NCI-H1105 treated with DMSO at 0.1 percent for 48 hours (cell line): ENCODE measurements at places on chromosomes 12 and 14.

- no peak for DNase-seq
Measured at GRCh38 chr14:41872931-41873685, 266.4 kb downstream of the LRFN5 start.

GRCh38 chr14:53193193-53193592, 40.1 kb upstream of the DDHD1 start:
- no peak for DNase-seq

GRCh38 chr12:55631733-55632132, 5.0 kb upstream of the OR10P1 start:
- DNase-seq, result no peak

GRCh38 chr12:69024907-69025306, 91.9 kb upstream of the CPM start:
- no peak for DNase-seq

DNA sequence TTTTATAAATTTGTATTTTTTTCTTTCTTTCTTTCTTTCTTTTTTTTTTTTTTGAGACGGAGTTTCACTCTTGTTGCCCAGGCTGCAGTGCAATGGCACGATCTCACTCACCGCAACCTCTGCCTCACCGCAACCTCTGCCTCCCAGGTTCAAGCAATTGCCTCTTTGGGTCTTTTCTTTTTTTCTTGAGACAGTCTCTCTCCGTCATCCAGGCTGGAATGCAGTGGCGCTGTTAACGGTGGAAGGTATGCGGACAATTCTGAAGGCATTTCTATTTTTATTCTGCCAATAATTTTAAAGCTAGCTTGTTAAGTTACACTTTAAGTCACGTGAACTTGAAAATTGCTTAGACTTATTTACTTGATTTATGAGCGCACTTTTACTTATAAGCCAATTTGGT, 8.8 kb upstream of the PHC1 start:
- no peak for DNase-seq

DNA sequence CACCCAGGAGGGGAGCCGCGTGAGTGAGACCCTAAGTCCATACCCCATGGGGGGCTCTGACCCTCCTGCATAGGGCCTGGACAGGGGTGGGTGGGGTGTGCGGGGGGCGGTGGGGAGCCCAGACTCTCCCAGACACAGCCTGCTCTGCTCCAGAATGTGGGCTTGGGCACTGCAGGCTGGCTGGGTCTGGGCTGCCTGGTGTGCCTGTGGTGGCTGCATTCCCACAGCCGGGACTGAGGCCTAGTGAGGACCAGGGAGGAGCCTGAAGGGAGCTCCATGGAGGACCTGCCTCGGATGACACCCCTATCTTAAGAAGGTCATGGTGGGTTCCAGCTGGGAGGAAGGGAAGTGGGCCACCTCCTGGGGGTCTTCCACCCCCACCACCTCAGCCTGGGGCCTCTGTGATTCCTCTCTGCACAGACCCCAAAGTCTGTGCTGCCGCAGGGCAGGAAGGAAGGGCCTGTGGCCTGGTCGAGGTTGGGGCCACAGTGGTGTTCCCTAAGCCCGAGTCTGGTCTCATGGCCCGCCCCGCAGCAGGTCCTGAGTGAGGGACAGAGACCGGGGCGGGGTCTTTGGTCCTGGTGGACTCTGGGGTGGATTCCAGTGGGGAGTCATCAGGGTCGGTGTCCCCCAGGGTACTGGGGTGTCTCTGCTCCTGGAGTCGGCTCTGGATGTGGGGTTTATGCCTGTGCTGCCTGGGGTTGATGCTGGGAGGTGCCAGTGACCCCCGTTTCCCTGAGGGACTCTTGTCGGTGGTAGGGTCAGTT, 392.3 kb downstream of the TMEM121 start:
- no peak for DNase-seq

DNA sequence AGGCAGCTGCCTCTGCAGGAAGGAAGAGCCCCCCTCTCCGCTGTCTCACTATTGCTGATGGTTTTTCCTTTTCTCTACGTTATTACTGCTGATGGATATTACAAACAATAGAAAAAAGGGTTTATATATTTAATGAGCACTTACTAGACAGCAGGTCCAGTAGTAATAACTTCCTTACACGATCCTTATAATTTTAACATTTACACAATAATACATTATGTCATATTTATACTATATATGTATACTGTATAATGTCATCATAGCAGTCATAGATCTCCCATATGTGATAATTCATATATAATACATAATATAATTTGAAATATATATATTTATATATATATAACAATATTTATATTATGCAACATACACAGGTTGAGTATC, 92.4 kb downstream of the KSR2 start:
- DNase-seq, result no peak

- DNase-seq, result no peak
Measured at GRCh38 chr12:71710276-71711125, 24.6 kb downstream of the TMEM19 start.

GRCh38 chr12:80655751-80656150, 51.7 kb upstream of the MYF6 start:
- DNase-seq, result no peak

- DNase-seq, result no peak
Measured at GRCh38 chr14:30355431-30355913, 203.5 kb upstream of the G2E3 start.

- DNase-seq, result peak; percentile 42
Measured at GRCh38 chr12:69639400-69640016, 28.8 kb upstream of the LRRC10 start.

- DNase-seq, result no peak
Measured at GRCh38 chr14:65101631-65102440, 481 bp downstream of the MAX start.

DNA sequence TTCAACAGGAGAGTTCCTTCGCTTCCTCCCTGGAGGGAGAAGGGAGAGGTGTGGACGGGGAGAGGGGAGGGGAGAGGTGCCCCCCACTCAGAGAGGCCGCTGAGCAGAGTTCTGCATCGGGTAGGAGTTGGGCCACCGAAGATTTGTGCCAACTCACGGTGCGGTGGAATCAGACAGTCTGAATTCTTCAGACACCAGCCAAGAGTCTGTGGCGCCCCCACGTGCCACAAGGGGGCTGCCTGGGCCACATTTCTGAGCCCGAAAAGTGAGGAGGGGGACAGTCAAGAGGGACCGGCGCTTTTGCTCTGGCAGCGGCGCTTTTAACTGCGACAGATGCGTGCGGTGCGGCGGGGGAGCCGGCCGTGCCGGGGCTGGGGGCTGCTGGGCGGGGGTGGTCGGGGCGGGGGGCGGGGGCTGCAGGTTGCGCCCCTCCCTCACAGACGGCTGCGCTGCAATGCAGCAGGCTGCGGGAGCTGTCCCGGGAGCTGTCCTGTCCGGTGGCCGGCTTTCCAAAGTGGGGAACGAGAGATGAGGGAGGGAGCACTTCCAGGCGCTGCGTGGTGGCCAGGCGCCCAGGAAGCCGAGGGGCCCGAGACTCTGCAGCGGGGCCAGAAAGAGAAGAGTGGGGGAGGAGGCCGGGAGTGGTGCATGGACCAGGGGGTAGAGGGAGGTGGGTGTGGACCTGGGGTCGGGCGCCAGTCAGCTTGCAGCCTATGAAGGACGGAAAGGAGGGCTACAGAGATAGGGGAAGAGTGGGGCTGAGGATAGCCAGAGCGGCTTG, 975 bp upstream of the RTL1 start:
- no peak for DNase-seq

GRCh38 chr12:12095021-12095420, 24.3 kb downstream of the BCL2L14 start:
- DNase-seq, result no peak

DNA sequence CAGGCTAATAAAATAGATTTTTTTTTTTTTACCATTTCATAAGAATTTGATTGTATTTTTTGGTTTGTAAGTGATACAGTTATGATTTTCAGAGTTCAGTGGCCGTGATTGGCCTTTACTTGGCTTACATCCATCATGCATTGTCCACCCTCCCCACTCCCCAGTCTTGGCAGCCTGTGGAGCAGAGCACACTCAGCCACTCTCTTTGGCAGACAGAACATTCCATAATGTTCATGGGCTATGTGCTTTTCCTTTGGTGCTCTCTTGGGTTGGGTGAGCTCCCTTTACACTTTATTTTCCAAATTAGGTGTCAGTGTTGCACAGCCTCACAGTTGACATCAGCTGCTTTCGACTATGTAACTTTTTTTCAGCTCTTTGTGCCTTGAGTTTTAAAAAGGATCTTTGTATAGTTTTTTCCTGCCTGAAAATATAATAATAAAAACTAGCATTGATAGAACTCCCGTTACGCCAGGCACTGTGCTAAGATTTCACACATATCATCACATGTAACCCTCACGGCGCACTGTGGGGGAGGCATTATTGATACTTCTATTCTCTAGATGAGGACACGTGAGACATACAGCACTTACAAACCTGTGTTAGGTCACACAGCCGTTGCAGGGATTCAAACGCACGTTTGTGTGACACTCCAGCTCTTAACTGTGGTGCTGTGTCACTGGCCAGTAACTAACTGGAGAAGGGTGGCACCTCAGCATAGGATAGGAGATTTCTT, 21.5 kb downstream of the SUDS3 start:
- no peak for DNase-seq

- DNase-seq, result no peak
Measured at GRCh38 chr12:42756841-42757623, 167.5 kb upstream of the PRICKLE1 start.

GRCh38 chr12:99772274-99772673, 124.7 kb downstream of the GARIN6 start:
- DNase-seq, result no peak

DNA sequence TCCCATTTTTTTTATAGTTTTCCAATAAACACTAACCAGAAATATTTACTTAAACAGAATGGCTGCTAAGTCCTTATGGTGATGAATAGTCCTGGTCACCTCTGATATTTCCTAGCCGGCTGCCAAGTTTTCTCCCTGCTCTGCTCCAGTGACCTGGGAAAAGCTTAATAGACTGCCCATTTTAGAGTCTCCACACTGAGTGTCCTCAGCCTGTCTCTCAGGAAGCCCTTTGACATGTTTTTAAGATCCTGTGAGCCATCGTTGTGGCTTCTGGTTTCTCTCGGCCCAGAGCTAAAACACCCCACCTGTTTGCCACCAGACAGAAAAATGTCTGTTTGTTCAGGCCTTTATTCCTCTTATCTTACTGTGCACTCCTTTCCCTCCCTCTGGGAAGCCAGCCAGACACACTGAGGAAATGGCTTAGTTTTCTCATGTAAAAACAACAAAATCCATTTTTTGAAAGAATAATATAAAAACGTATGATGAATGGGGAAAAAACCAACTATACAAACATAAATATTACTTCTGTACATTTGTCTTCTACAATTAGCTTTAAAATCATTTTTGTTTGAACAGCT, 25.4 kb upstream of the ALDH2 start:
- DNase-seq, result peak; percentile 11

- DNase-seq, result no peak
Measured at GRCh38 chr12:80183939-80184338, 84.6 kb downstream of the OTOGL start.

- no peak for DNase-seq
Measured at GRCh38 chr12:103560604-103561101, 26.4 kb upstream of the STAB2 start.

DNA sequence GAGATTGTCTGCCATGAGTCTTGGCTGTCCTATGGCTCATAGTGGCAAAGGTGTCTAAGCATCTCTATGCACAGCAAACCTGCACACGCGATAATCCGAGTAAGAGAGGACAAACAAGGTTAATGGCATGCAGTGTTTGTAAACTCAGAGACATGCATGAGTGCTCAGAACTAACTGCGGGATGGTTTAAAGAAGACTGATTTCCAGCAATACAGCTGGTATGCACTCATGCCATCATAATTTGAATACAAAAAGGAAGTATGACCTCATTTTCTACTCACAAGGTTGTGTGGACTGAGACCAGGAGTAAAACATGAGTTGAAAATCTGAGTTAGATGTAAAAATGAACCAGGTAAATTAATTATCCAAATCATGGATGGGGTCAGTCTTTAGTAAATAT, 16.6 kb upstream of the TCP11L2 start:
- DNase-seq, result no peak

GRCh38 chr12:109109746-109110350, 6.5 kb upstream of the ACACB start:
- DNase-seq, result peak; percentile 4

GRCh38 chr14:28629328-28630004, 137.1 kb upstream of the FOXG1 start:
- DNase-seq, result no peak

GRCh38 chr14:52033101-52033642, 35.7 kb downstream of the NID2 start:
- DNase-seq, result no peak

GRCh38 chr12:41120211-41120610, 67.9 kb upstream of the PDZRN4 start:
- DNase-seq, result peak; percentile 90

DNA sequence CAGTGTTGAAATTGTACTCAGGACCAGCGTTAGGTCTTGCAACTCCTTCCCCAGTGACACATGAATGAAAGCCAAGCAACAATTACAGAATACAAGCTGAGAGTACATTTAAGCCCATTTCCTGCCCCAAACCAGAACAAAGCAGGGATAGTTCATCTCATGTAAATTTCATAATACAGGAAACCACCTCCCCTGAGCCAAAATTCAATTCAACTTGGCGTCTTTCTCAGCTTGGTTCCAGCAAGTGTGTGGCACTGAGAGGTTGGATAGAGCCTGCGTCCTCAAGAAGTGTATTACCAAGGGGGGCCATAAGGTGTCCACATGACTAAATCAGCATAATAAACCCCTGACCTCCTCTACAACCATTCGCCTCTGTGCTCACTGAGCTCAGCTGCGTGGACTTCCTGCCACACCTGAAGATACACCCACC, 278.9 kb upstream of the CRY1 start:
- DNase-seq, result no peak

- DNase-seq, result no peak
Measured at GRCh38 chr12:93782853-93783252, 105.7 kb downstream of the CRADD start.

DNA sequence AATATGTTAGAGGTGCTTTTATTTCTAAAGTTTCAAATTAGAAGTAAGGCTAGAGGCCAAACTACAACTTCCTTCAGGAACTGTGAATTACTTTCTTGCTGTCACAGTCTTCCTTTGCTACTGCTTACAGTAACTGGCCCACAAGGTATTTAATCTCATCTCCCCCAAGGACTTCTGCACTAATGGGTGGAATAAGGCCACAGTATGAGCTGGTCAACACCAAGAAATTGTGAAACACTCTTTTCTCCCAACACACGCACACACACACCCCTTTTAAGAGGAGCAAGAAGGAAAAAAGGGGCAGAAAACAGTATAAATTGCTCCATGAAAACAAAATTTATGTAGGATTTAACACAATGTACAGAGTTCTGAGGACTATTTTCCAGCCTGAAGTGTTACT, 45.6 kb downstream of the SCAF11 start:
- no peak for DNase-seq
